ENCODE measurements at places on chromosomes 6 and 20. TPM values are rescaled to one million over a fixed set of nuclear protein-coding genes. Genes with fewer than 3 reads are reported as not detected.

DNA sequence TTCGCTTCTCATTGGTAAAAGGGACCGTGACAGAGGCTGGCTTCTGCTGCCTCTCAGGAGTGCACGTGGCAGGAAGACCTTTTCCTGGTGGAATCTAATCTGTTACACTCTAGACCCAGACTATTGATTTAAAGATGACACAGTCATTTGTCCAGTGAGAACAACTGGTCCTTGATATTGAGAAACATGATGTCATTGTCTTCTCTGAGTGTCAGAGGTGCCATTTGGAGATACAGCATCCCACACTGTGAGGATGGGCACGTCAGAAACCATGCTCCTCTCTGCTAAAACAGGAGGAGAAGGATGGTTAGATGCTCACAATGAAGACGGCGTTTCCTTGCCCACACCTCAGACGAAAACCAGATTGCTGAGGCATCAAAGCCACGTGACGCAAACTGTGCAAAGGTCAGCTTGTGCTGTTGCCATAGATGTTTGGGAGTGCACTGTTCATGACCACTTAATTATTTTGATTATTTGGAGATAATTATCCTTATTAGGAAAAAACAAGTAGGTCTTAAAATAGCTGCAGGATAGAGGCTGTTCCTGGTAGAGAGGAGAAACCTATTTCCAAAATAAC is 169.0 kb downstream of the SMOC2 start:
- DNase-seq: no peak

DNA sequence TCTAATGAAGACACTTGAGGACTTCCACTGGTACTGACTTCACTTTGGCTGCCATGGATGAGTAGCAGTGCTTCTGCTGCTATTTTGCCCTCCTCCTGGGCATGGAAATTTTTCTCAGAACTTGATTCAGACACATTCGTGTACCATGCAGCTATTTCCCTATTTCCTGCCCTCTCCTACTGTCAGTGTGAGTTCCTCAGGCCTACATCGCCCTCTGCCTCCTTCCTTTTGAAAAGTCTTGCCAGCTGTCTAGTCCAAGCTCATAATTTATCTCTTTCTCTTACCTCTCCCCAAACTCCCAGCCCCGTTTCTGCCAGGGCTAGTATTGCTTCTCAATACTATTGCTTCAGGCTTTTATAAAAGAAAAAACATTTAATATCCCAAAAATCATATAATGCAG is 470.2 kb downstream of the ADGRB3 start:
- no peak for DNase-seq

DNA sequence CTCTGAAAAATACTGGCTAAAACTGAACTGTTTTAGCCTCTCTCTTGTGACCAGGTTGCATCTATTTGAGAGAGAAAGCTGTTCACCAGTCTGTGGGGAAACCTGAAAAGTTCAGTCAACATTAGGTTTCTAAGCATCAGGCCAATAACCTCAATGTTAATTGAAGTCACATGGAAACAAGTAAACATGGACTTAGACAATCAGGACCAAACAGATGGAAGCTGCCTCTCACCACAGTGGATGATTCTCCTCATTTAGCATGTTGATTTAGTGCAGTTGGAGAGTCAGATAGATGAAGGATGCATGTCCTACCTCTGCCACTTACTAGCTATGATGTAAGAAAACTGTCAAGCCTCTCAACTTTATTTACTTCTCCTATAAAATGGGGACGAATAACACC is 18.2 kb downstream of the SCGN start:
- no peak for DNase-seq

DNA sequence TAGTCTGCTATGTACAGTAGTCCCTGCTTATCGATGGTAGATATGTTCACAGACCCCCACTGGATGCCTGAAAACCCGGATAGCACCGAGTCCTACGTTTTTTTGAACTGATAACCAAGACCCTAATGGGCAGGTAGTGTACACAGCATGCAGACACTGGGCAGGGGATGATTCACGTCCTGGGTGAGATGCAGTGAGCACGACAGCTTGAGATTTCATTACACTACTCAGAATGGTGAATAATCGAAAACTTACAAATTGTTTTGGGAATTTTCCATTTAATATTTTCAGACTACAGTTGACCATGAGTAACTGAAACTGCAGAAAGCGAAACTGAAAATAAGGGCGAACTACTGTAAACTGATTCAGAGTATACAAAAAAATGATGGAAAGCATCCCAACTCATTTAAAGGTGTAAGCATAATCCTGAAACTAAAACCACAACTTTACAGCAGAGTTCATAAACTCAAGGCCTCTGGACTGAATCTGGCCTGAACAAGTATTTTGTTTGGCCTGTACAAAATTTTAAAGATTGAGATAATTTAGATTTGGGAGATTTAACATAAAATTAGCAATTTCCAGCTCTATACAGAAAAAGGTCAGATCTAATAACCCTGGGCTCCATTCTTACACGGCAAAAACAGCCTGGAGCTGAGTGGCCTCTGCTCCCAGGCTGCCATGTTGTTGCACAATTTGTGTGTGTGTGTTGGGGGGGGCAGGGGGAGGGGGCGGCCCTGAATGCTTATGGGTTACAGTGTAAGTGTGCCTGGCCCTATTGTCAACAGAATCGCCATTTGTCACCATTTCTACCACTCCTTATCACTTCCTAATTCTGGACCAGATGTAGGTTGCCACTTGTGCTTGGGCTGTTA is 34.9 kb downstream of the RNF24 start:
- no peak for DNase-seq

GRCh38 chr6:25369433-25370177 is 90.4 kb downstream of the CARMIL1 start:
- DNase-seq: peak; percentile 33

GRCh38 chr20:57060407-57061050 is 205.9 kb downstream of the BMP7 start:
- no peak for DNase-seq

- no peak for DNase-seq
Observed at GRCh38 chr6:99378636-99379035, 15.4 kb downstream of the COQ3 start.

DNA sequence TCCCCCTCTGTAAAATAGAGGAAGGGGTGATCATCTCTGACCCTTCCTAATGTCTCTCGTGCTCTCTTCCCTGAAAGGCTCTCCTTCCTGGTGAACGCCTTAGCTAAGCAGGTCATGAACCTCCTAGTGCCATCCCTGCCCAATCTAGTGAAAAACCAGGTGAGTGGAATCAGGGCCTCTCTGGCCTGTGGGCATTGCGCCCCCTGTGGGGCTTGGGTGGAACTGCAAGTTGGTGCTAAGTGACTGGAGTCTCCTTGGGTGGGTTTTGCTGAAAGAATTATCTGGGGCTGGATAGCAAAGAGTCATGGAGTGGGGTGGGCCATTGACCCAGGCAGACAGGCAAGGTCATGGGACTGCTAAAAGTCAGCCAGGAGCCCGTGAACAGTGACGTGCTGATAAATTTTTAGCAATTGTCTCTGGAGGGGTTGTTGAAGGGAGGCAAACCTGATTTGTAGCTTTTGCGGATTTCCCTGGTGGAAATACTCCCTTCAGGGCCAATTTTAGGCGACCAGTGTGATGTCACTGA is 8.9 kb downstream of the BPIFB1 start:
- no peak for DNase-seq

GRCh38 chr20:61253264-61253639 is 1.2 kb downstream of the CDH4 start:
- DNase-seq: no peak

DNA sequence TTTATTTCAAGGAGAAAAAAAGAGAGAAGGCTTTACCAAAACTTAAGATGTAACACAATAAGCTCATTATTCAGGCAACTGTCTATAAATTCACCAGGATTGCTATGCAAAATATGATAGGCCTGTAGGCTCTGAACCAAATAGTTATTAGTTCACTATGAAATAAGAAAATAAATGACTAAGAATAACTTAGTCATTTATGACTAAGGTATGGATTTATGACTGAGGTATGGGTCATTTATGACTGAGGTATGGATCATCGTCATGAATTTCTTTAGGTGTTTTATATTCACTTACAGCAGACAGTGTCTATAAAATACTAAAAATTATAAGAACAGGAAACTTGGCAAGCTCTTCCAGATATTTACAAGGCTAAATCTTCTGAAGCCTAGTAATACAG is 52.1 kb upstream of the SNX9 start:
- no peak for DNase-seq

DNA sequence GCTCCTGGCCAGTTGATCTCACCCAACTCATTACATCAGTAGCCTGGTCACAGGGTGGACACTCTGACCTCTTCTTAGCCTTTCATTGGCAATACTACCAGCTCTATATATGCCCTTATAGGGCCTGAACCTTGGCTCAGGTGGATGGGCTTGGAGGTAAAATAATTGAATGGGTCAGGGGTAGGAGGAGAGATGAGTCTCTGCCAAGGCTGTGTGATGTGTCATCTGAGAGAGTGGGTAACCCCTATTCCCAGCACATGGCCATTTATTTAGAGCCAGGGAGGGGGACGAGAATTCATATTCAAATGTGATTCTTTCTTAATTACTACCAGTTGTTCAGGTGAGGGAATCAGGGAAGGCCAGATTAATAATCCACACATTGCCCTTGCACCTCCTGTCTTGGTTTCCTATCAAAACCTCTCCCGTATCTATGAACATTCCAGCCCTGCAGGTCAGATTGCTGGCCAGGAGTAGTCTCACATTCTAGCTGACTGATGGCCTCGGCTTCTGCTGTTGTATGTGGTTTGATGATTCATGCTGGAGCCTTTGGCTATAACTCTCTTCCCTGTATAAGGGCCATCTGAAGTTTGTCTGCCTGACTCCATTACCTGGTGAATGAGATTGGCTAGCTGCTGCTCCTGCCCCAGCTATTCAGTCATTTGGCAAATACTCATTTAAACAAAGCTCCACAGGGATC is 13.4 kb downstream of the C20orf173 start:
- peak; percentile 18 for DNase-seq

DNA sequence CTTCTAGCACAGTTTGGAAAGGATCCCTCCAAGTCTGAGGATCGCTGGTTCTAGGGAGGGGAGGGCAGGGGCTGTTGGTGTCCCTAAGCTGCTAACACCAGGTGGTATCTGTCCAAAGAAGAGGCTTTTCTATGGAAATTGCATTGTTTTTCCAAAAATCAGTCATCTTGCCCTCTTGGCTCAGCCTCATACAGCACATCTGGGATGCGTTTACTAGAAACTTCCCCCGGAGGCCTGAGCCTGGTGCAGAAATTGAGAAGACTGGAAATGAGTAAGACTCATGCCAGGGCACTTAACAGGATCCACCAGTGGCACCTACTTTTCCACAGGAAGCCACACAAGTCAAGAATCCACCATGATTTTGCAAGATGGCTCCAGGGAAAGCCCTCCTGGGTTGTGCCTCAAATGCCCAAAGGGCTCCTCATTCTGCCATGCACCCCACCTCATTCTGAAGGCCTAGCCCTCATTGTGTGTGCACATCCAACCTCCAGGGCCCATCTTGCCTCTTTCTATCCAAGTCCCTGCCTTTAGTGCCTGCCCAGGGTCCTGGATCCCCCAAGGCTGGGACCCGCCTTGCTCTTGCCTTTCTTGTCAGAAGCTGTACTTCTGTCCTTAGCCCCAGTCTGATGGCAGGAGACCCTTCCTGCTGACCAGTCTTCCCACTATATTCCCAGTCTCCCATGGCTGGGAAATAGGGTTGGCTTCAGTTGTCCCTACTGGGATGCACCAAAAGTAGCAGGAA is 97.6 kb downstream of the MRPL14 start:
- DNase-seq: no peak

DNA sequence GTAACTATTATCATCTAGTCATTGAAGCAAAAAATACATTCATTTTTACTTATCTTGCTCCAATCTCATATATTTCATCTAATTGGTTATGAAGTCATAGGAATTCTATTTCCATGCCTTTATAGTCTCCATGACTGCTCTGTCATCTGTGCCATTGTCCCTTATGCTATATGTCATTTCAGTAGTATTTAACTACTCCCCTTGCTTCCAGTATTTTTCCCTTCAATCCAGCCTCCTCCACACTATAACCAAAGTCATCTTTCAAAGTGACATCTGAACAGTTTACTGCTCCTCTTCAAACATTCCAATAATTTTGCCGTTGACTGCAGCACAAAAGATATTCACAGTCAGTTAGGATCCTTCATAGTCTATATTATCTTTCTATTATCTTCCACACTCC is 216.6 kb upstream of the HS3ST5 start:
- no peak for DNase-seq

DNA sequence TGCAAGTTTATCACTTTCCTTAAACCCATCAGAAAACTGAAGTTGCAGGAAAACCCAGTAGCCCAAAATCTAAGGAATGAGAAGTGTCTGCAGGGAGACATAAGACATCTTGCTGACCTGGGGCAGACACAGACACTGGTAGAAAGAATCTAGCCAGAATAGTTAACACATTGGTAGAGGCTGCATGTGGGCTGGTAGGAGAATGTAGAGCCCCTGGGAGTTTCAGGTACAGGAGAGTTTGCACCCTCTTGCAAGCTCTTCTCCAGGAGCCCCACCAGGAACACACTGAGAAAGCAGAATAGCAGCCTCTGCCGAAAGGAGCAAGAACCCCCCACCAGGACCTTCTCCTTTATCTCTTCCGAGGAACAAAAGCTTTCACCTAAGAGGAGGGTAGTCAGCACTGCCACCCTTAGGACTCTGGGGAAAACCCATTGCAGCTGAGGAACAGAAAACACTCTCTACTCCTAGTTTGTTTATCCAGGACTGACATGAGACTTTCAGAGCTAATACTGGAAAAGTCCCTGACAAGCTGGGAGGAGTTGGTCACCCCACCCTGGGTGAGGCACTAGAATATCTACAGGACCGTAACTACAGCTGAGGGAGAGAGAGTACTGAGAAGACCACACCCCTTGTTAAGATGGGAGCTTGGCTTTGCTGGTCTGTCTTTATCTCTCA is 10.5 kb upstream of the OGFRL1 start:
- DNase-seq: no peak

- DNase-seq: no peak
Observed at GRCh38 chr6:113805173-113805790, 51.9 kb upstream of the MARCKS start.

- no peak for DNase-seq
Observed at GRCh38 chr6:148771212-148771601, 24.4 kb downstream of the UST start.

- DNase-seq: no peak
Observed at GRCh38 chr6:40668203-40668602, 81.0 kb upstream of the LRFN2 start.

- peak; percentile 54 for DNase-seq
Observed at GRCh38 chr6:113859349-113860180, 2.4 kb downstream of the MARCKS start.

Gene TRIM40
- not detected for total RNA-seq

Gene LY6G6C
- not detected for total RNA-seq

Gene BMP5
- total RNA-seq: 1.3 TPM

Gene SLC17A3
- total RNA-seq: not detected

Gene BANF2
- not detected for total RNA-seq

Gene BNIP5
- total RNA-seq: under 0.01 TPM

Gene C20orf144
- 0.16 TPM for total RNA-seq

Gene PABPC1L
- total RNA-seq: 28.8 TPM

Gene B4GALT5
- 22.1 TPM for total RNA-seq

Gene MTG2
- total RNA-seq: 16.3 TPM

Gene C6orf141
- 6.1 TPM for total RNA-seq
